ENCODE measurements at places on chromosomes 2 and 18. TPM values are rescaled to one million over a fixed set of nuclear protein-coding genes. Genes with fewer than 3 reads are reported as not detected.
A peak's percentile ranks its signal among the peaks of the same experiment; 100 is the strongest.

DNA sequence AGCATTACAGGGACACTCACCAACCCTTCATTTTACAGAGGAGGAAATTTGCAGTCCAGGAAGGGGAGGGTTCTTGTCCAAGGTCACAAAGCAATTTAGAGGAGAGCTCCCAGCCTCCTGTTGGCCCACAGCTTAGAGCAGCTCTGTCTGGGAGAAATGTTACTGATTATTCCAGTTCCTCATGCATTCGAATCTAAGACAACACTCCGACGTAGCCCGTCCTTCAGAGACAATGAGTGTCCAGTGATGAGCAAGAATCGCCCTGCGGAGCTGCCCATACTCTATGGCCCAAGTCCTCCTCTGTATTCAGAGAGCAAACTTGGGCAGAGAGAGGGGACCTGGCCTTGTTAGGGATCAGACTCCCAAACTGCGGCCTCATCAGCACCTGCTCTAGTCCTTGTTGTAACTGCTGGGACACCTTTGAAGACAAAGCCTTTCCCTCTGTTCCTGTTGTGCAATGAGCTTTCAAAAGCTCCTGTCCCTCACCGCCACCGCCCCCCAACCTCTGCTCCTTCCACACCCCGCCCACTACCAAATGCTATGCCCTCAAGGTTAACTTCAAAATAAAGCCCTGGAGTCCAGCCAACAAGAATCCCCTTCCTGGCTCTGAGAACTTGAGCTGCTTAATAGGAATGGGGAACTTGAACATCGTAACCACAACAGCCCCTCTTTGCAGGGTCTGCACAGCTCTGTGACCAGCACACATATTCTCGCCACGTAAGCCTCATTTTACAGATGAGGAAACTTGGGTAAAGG lies 234.8 kb upstream of the SMAD2 start:
- H3K27me3 ChIP-seq: peaks cover 68% of the 10 kb centered on the region
- no peaks in the 10 kb centered on the region for H3K36me3 ChIP-seq
- DNase-seq: no peak
- H3K4me1 ChIP-seq: peaks cover 8% of the 10 kb centered on the region
- H3K4me3 ChIP-seq: no peak overlapping the region

- no peak for DNase-seq
- no peaks in the 10 kb centered on the region for H3K4me1 ChIP-seq
- no peak overlapping the region for H3K27ac ChIP-seq
- no peaks in the 10 kb centered on the region for H3K27me3 ChIP-seq
- H3K4me3 ChIP-seq: no peak overlapping the region
Observed at GRCh38 chr2:122749405-122749804, 994.0 kb downstream of the TSN start.

DNA sequence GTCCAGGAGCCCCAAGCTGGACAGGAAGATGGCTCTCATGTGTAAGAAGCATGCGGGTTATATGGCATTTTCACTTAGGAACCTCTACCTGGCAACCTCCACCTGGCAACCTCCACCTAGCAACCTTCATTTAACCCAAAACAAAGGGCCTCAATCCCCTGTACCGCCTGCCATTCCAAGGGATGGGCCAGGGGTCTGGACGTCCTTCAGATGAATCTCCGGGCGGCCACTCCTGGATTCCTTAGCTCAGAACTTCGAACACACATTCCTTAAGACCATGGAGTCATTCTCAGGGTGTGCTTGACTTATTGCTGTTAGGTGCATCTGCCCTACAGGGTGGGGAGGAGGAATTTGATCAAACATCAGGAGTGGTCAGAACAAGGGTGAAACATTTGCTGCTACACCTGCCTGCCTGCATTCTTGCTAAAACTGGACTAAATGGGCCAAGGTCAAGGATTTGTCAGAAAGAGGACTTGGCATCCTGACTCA lies 277.6 kb downstream of the PHLPP1 start:
- peaks cover 21% of the 10 kb centered on the region for H3K27me3 ChIP-seq
- H3K36me3 ChIP-seq: no peaks in the 10 kb centered on the region
- DNase-seq: no peak
- H3K4me3 ChIP-seq: no peak overlapping the region
- no peak overlapping the region for H3K27ac ChIP-seq

DNA sequence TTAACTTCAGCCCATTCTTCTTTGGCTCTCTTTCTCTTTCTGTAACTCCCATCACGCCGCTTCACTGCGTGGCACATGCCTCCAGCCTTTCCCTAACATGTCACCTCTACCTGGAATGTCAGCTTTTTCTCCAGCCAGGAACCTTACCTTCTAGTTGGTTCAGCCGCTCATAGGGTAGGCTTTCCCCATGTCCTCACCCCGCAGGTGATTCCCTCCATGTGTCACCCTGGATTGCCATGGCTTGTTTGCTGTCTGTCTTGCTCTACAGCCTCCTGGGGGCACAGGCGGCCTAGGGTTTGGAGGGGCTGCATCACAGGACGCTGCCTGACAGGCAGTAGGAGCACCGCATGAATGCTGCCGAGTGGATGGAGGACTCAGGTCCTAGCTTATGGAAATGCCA lies 39.2 kb downstream of the ARHGEF4 start:
- H3K4me3 ChIP-seq: no peak overlapping the region
- H3K4me1 ChIP-seq: peaks cover 5% of the 10 kb centered on the region
- DNase-seq: no peak
- peaks cover 16% of the 10 kb centered on the region for H3K27me3 ChIP-seq
- peaks cover 4% of the 10 kb centered on the region for H3K36me3 ChIP-seq

DNA sequence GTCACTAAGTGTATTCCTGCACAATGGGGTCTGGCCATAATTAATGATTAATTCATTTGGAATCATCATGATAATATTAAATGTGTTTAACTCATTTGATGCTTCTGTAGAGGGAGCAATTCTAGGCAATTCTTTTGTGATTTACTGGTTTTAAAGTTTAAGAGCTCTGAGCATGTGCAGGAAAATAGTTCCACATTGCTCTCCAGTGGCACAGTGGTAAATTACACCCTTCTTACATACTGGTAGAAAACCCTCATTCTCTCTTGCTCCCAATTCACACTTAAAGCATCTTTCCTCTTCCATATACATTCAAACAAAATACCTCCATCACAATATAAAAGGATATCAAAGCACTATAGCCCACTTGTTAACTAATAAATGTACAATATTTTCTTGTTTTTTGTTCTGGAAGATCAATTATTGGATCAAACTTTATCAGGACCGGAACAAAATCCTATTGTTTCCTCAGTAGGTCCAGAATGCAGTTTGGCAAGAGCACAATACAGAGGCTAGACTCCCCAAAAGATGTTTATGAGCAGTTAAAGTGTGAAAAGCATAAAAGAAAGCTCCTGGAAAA lies 844.3 kb downstream of the MBD2 start:
- no peak overlapping the region for H3K4me3 ChIP-seq
- H3K4me1 ChIP-seq: no peaks in the 10 kb centered on the region
- DNase-seq: no peak
- no peaks in the 10 kb centered on the region for H3K36me3 ChIP-seq

Gene STAT4
- 2.3 TPM for polyA plus RNA-seq

Gene GCG
- not detected for polyA plus RNA-seq

DNA sequence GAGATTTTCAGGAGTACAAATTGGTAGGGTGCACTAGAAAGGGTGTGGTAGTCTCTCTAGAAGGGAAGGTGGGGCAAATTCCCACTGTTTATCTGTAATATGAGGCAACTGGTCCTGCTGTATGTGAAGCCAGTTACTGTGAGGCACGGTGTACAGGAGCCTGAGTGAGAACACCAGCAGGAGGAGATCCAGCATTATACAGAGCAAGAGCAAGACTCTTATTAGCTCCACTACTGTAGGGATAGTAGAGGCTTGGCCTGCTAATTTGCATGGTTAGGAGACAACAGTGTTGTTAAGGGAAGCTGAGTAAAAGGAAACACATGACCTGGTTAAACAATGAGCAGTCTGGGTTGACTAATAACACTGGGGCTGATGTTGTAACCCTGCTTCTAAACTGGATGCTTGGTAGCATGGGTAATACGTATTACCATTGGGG lies 76.3 kb upstream of the WDSUB1 start:
- H3K4me1 ChIP-seq: no peaks in the 10 kb centered on the region
- H3K27ac ChIP-seq: no peak overlapping the region
- peaks cover 8% of the 10 kb centered on the region for H3K36me3 ChIP-seq
- no peak for DNase-seq
- no peak overlapping the region for H3K4me3 ChIP-seq

DNA sequence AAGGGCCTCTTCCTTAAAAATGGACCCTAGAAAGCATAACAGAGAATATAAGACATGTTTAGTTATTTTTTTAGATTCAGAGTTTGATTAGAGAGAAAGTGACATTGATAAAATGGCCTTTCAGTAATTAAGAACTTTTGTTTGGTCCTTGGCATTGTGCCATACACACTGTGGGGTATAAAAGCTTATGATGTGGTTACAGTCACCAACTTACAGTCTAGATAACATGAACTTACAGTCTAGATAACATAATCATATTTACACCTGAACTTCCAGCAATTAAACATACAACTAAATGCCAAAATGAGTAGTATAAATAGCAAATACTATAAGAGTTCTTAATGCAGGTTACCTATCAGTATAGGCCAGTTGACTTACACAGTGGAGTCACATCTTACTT lies 25.6 kb upstream of the EFEMP1 start:
- H3K4me1 ChIP-seq: no peaks in the 10 kb centered on the region
- H3K4me3 ChIP-seq: no peak overlapping the region

DNA sequence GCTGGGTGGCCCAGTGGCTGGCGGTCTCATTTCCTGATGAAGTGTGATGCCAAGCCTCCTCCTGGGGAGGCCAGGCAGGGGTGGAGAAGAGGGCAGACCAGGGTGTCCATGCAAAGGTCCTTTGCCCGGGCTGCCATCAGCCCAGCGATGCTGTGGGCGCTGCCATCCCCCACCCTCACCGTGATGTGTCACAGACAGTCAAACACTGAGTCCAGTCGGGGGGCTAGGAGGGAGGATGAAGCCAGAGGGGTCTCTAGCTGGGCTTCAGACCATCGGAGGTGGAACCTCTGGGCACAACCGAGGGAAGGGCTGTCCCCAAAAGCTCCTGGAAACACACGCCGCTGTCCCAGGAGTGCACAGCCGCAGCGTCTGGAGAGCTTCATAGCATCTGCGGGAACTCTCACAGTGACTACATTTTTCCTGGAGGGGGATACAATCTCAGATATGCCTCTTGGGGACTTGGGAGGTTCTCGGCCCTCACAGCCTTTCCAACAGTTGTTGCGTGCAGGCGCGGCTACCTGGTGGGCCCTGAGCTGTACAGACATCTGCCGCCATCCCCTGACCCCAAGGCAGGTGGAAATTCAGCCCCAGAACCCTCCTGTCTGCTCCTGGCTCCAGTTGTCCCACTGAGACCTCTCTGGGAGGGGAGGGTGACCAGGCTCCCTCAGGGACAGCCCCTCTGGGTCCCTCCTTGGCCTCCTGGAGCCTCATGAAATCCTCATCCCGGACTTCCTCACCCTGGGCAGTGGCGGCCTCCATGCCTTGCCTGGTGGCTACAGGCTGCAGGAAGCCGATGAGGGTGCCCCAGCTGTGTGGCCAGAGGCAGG lies 26.5 kb upstream of the OTOS start:
- H3K4me1 ChIP-seq: no peaks in the 10 kb centered on the region
- DNase-seq: no peak
- no peak overlapping the region for H3K4me3 ChIP-seq
- H3K27me3 ChIP-seq: no peaks in the 10 kb centered on the region
- no peak overlapping the region for H3K27ac ChIP-seq

- no peak overlapping the region for H3K4me3 ChIP-seq
- H3K36me3 ChIP-seq: no peaks in the 10 kb centered on the region
- no peak overlapping the region for H3K27ac ChIP-seq
- H3K27me3 ChIP-seq: no peaks in the 10 kb centered on the region
Observed at GRCh38 chr2:205089958-205090357, 544.7 kb downstream of the PARD3B start.

- no peaks in the 10 kb centered on the region for H3K27me3 ChIP-seq
- H3K4me1 ChIP-seq: peaks cover 13% of the 10 kb centered on the region
- H3K4me3 ChIP-seq: no peak overlapping the region
- H3K36me3 ChIP-seq: no peaks in the 10 kb centered on the region
- no peak for DNase-seq
- H3K27ac ChIP-seq: no peak overlapping the region
Observed at GRCh38 chr2:64400105-64400728, 53.7 kb upstream of the LGALSL start.

GRCh38 chr2:122883849-122884248 lies 1128.4 kb downstream of the TSN start:
- no peaks in the 10 kb centered on the region for H3K4me1 ChIP-seq
- no peak for DNase-seq
- H3K27ac ChIP-seq: no peak overlapping the region
- H3K36me3 ChIP-seq: no peaks in the 10 kb centered on the region
- H3K4me3 ChIP-seq: no peak overlapping the region
- no peaks in the 10 kb centered on the region for H3K27me3 ChIP-seq

- DNase-seq: no peak
- no peaks in the 10 kb centered on the region for H3K27me3 ChIP-seq
- H3K4me1 ChIP-seq: no peaks in the 10 kb centered on the region
- no peak overlapping the region for H3K27ac ChIP-seq
Observed at GRCh38 chr2:57181315-57182038, 865.1 kb upstream of the VRK2 start.

DNA sequence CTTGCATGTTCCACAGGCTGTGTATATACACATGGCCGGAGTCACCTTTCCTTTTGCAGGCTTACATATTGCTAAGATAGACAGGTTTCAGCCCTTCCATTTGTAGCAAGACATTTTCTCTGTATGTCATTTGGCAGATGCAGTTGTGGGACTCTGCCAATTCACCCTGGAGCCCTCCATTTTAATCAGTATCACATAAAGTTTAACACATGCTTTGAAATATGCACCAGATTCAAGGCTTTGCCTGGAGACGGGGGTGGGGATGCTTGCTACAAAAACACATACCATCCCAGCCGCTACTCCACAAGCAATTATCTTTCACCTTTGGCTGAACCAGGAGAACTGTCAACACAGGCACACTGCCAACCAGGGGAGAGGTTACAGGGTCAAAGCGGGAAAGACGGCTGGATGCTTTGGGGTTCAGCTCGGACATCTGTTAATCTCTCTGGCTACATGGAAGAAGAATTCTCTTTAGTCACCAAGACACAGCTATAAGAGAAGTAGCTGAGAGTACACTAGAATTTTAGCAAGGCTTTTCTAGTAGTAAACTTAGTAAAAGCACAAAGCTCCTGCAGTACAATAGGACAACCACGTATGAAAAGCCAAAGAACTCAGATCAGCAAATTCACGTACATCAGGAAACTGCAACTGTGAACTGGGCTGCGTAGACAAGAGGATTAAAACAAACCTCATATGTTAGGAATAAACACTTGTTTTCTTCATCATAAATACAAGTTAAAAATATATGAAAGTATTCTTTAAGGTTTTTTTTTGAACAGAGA lies 130.9 kb downstream of the EXOC6B start:
- no peak overlapping the region for H3K4me3 ChIP-seq

- no peaks in the 10 kb centered on the region for H3K36me3 ChIP-seq
- H3K27ac ChIP-seq: no peak overlapping the region
- H3K27me3 ChIP-seq: no peaks in the 10 kb centered on the region
- DNase-seq: peak; percentile 37
- H3K4me3 ChIP-seq: no peak overlapping the region
Observed at GRCh38 chr2:177296040-177296439, 31.5 kb upstream of the NFE2L2 start.
